ENCODE measurements at places on chromosomes 16 and 17.

DNA sequence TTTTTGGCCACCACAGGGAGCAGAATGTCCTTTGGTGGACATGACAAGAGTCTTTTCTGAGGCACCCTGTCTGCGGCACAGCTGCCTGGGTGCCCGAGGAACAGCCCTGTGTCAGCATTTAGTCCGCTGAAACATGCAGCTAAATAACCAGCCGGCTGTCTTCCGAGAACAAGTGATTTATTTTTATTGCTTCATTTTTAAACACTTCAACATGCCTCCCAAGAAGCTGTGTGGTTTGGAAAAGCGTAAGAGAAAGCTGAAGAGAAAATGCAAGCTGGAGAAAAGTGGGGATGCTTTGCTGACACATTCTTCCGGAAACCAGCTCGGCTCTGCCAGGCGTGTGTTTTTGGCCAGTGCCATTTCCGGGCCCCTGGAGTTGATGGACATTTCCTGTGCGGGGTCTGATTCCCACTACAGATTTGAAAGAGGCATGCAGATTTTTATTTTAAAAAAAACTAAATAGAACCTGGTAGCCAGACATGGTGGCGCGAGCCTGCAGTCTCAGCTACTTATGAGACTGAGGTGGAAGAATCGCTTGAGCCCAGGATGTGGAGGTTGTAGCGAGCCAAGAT is 94.7 kb downstream of the SEC14L1 start:
- peak; percentile 79 for DNase-seq

- no peak for DNase-seq
Measured at GRCh38 chr16:67444259-67445125, 13.6 kb downstream of the HSD11B2 start.

- no peak for DNase-seq
Measured at GRCh38 chr17:59830007-59830630, 62.6 kb downstream of the TUBD1 start.

DNA sequence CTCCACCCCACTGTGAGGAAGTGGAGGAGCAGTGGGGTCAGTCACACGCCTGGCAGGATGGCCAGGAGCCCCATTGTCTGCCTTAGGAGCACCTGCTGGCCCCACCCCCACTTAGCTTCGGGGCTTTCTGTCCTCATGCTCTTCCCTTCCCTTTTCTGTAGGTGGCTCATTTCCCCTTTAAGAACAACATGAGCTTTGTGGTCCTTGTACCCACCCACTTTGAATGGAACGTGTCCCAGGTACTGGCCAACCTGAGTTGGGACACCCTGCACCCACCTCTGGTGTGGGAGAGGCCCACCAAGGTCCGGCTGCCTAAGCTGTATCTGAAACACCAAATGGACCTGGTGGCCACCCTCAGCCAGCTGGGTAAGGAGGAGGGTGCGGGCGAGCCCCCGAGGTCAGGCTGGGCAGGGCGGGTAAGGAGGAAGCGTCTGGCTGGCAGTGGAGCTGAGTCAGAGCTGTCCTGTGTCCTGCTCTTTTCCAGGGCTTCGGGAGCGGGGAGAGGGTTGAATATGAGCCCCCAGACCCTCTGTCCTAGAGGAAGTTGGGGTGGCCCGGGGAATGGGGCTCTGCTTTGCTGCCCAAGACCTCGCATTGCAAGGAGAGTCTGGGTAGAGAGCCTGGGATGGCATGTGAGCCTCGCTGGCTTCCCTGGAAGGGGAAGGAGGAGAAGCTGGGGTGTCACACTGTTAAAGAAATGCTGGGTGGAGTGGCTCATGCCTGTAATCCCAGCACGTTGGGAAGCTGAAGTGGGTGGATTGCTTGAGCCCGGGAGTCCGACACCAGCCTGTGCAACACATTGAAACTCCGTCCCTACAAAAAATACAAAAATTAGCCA is 9.2 kb upstream of the SERPINF1 start:
- DNase-seq: no peak

DNA sequence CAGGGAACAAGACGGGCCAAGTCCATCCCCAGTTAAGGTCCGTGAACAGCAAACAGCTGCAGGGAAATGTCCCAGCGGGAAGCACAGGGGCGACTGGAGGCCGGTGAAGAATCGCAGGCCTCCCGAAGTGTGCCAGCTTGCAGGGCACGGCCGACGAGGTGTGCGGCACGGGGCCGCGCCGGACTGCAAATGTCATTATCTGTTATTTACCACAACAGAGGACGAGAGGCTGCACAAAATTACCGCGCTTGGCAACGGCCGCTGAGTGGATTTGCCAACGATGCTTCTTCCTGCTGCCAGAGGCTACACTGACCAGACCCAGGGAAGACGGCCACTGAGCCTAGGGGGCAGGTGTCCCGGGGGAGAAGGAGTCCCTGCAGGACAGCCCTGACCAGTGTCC is 53.1 kb downstream of the RPH3AL start:
- no peak for DNase-seq

- DNase-seq: no peak
Measured at GRCh38 chr16:610513-611381, 20.0 kb upstream of the WFIKKN1 start.

DNA sequence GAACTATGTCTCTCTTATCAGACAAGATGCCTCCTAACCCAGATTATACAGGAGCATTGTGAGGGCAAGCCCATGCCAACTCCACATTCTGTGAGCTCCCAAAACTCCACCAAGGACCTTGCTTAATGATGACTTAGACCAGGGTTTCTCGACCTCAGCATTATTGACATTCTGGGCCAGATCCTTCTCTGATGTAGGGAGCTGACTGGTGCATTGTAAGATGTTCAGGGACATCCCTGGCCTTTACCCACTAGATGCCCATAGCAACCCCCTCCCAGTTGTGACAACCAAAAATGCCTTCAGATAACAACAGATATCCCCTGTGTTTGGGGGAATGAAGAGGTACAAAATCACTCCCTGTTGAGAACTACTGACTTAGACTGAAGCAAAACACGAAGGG is 43.6 kb downstream of the HOXB1 start:
- no peak for DNase-seq

GRCh38 chr16:4847774-4848587 is 700 bp downstream of the UBN1 start:
- no peak for DNase-seq

DNA sequence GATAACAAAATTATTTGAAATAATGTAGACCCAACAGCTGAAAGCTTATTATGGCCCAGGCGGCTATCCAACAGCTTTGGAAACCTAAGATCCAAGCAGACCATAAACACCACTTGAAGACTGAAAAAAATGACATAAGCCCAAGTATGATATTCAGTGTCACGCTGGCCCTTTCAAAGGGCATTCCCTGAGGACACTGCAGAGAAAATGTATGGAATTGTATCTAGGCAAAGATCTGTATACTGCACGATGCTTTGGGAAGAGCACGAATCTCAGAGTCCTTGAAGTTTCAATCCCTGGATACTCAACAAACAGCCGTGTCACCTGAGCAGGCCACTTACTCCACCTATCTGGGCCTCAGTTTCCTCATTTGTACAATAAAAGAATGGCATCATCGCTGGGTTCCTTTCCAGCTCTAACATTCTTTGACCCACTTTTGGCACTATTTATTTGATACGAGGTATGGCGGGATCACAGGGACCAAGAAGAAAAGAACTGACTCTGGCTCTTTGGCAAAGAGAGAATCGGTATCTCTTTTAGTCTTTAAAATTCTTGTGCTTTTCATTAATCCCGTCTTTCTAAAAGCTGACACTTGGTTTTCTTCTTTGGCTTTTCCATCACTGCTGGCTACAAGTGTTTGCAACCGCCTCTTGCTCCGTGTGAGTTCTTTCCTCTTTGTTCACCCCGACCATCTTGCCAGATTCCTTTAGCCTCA is 1.2 kb downstream of the STAT5B start:
- no peak for DNase-seq

- DNase-seq: no peak
Measured at GRCh38 chr17:50429793-50430192, 3.8 kb downstream of the ACSF2 start.

GRCh38 chr17:44733753-44734152 is 25.0 kb upstream of the ADAM11 start:
- no peak for DNase-seq

- no peak for DNase-seq
Measured at GRCh38 chr16:29784157-29784556, 6.1 kb downstream of the ZG16 start.
